ENCODE measurements at places on chromosomes 4 and X. TPM values are rescaled to one million over a fixed set of nuclear protein-coding genes. Genes with fewer than 3 reads are reported as not detected.

ASB11 gene
- total RNA-seq: not detected

FATE1 gene
- not detected for total RNA-seq

CT55 gene
- not detected for total RNA-seq

KLHL13 gene
- 0.89 TPM for total RNA-seq

GRCh38 chr4:140756319-140757231 lies at the start of gene TBC1D9:
TBC1D9 (minus strand) TSS chr4:140756385; CDS start chr4:140756045, 340 bp downstream.
- DNase-seq: no peak

DNA sequence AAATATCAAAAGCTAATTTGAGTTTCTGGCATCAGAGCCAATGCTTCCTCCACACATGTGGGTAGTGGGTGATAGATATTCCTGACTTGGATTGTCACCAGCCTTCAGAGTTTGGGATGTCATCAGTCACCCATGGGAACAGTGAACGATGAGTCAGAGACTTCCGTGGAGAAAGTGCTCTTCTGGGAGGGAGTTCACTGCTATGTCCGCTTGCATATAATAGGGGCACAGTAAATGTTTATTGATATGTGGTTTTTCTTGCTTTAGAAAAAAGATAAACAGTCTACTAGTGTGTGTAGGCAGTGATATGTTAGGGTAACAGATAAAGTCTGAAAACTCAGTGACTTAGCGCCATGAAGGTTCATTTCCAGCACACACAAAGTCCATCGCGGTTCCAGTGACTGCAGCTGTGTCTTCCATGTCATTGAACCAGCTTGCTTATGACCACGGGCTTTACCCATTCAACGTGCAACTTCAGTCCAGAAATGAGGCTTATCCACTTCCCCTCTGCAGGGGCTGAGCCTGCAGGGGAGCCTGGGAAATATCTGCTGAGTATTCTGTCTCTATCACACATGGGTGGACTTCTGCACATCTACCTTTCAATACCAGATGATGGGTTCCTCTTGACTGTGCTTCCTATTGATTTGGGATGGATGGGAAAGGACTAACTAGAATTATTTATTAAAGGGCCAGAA lies 87.7 kb upstream of the WWC2 start:
- DNase-seq: no peak

DNA sequence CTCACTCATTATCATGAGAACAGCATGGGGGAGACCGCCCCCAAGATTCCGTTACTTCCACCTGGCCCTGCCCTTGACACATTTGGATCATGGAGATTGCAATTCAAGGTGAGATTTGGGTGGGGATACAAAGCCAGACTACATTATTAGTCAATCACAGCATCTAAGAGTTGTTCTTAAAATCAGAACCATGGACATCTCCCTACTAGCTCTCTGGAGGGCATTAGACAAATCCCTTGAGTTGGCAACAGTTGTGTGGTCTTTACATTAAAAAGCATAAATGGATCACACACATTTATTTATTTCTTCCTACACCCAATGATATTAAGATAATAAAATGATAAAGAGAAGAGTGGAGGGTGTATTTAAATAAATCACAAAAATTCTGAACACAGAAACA lies 262.8 kb upstream of the VCX start:
- no peak for DNase-seq

DNA sequence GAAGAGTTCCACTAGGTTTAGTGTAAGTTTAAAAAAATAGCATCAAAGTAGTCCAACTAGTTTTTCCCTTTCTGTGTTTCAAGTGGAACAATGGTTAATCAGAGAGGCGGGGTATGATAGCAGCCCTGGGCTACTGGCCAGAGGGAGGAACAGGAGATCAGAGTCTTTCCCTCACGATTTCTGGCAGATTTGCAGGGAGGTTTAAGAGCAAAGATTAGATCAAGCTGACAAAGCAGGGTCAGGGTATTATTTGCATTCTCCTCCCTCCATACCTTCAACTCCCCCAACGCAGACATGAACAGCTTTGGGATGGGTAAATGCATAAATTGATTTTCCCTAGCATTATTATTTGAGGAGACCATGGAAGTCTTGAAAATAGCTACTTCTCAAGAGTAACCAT lies 277.6 kb upstream of the DIAPH2 start:
- DNase-seq: no peak

DNA sequence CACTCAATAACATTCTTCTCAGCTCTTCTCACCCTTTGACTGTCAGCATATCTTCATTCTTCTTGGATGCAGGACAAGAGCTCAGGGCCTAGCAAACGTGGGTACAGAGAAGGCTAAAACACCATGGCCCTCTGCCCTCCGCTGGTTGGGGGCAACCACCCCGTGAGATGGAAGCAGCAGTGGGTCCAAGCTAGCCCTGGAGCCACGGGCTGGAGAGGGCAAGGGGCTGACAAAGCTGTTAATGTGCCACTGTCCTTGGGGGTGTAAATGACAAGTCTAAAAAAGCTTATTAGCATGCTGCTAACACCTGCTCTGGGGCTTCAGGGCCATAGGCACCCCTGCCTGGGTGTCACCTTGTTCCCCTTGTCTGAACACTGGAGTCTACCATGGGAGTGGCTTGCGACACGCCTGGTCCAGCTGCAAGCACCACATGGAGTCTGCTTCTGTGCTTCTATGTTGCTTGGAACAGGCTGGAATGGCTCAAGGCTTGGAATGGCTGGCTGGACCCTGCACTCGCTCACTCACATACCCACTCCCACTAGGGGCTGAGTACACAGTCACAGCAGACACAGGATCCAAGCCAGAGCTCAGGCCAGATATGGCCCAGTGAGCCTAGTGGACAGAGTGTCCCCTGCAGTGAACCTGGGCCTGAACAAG lies 246.0 kb downstream of the PCDH10 start:
- no peak for DNase-seq

DNA sequence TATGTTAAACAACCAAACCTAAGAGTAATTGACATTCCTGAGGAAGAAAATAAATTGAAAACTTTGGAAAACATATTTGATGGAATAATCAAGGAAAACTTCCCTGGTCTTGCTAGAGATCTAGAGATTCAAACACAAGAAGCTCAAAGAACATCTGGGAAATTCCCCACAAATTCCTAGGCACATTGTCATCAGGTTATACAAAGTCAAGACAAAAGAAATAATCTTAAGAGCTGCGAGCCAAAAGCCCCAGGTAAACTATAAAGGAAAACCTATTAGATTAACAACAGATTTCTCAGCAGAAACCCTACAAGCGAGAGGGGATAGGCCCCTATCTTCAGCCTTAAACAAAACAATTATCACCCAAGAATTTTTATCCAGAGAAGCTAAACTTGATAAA lies 1082.0 kb upstream of the IGFBP7 start:
- DNase-seq: no peak

DNA sequence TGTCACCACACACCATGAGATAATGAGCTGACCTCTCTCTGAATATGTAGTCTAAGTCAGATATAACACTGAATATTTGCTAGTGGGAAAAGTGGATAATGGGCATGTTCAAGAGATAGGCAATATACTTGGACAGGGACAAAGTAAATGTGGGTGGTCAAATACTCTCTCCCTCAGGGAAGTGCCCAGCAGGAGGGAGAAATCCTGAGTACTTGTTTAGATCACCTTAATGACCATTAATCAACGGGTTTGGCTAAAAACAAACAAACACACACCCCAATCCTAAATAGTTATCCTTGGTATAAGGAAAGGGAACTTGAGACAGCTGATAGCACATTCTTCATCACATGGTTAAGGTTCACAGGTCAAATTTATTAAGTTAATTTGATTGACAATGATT lies 933.5 kb downstream of the C4orf33 start:
- no peak for DNase-seq

- DNase-seq: no peak
Measured at GRCh38 chr4:98613453-98614075, 44.8 kb downstream of the TSPAN5 start.

DNA sequence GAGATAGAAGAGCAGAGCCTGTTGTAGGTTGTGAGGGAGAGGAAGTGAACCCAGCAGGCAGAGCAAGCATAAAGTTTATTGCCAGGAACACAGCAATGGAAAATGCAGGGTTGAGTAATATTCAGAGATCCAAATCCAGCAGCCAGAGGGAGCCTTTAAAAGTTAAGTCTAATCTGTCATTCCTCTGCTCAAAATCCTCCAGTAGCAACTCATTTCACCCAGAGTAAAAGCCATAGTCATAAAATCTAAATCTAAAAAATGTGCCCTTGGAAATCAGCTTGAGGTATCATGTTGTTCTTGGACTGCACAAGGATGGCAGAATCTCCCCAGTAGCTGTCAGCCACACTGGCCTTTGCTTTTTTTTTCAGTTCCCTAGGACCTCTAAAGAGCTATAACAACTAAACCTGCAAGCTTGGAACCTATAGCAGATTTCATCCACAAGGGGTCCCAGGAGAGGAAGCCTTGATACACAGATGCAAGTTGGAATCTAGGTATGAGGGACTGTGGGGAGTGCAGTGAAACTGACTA lies 62.9 kb upstream of the FRAS1 start:
- peak; percentile 13 for DNase-seq

DNA sequence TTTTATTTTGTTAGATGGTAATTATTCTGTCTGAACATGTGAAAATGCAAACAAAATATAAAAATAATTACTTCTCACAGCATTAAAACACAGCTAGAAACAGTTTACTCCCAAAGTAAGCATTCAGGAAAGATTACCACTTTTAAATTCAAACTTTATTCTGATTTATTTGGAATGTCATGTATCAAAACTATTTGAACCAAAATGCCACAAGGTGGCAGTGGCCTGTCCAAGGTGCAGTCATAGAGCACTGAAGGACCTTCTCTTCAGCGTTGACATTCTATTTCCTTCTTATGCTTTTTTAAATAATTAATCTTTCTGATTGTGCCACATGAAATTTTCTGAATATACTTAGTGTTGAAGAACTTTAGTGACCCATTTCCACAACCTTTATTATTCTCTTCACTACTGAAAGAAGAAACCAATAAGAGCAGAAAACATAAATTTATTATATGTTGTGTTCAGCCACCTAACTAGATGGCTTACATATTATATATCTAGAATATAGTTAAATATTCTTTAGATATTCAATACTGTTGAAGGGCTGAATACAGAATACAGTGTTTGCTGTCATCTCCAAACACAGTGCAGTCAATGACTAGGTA lies 283.6 kb downstream of the CFAP299 start:
- no peak for DNase-seq

- no peak for DNase-seq
Measured at GRCh38 chrX:50971395-50971794, 60.9 kb downstream of the BMP15 start.

- DNase-seq: no peak
Measured at GRCh38 chr4:37958932-37959331, 1.3 kb upstream of the PTTG2 start.

GRCh38 chr4:174983128-174983750 lies 65.1 kb downstream of the ADAM29 start:
- DNase-seq: no peak

- DNase-seq: no peak
Measured at GRCh38 chr4:161894493-161895167, 269.2 kb downstream of the FSTL5 start.

DNA sequence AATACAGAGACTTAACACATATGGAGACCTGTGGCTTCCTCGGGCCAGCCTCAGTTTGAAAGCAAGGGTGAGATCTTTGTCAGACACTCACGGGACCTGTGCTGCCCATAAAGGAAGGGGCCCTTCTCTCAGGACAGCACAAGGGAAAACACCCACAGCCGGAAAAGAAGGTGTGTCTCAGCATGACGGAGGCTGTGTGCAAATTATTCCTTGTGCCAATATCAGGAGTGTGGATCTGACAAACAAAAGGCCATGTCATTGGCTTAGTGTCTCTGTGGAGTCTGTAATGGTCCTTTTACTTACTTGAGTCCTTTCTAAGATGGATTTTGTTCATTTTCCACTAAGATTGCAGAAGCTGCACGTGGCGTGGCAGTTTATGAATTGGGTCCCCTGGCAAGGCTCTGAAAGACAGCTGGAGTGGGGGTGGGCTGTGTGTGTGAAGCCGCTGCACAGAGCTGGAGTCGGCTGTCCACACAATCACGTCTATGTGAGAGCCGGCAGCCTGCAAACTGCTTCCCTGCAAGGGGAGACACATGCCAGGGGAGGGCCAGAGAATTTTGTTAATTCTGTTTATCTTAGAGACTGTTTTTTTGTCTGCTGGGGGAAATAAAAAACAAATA lies 1.9 kb downstream of the ENPP6 start:
- no peak for DNase-seq

- no peak for DNase-seq
Measured at GRCh38 chr4:110139111-110139510, 59.3 kb downstream of the ELOVL6 start.

- no peak for DNase-seq
Measured at GRCh38 chr4:75985116-75985515, 5.6 kb downstream of the SDAD1 start.

DNA sequence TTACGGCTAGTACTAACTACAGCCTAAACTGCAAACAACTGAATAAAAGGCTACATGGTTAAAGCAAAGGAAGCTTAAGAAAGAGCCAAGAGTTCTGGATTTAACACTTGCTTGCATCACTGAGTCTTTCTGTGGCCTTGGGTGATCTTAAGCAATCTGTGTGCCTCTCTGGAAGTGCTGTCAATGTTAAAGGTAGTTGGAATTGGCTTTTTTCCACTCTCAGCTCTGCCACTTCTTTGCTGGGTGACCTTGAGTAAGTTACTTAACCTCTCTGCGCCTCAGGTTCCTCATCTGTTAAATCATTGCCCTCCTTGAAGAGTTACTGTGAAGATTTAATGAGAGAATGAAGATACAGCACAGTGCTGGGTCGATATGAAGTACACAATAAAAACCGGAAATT lies 15.7 kb downstream of the SLC2A9 start:
- no peak for DNase-seq

Data from naive thymus-derived CD4-positive, alpha-beta T cell (primary cell).